EL (cell line): ENCODE measurements at places on chromosomes 11 and 22.

DNA sequence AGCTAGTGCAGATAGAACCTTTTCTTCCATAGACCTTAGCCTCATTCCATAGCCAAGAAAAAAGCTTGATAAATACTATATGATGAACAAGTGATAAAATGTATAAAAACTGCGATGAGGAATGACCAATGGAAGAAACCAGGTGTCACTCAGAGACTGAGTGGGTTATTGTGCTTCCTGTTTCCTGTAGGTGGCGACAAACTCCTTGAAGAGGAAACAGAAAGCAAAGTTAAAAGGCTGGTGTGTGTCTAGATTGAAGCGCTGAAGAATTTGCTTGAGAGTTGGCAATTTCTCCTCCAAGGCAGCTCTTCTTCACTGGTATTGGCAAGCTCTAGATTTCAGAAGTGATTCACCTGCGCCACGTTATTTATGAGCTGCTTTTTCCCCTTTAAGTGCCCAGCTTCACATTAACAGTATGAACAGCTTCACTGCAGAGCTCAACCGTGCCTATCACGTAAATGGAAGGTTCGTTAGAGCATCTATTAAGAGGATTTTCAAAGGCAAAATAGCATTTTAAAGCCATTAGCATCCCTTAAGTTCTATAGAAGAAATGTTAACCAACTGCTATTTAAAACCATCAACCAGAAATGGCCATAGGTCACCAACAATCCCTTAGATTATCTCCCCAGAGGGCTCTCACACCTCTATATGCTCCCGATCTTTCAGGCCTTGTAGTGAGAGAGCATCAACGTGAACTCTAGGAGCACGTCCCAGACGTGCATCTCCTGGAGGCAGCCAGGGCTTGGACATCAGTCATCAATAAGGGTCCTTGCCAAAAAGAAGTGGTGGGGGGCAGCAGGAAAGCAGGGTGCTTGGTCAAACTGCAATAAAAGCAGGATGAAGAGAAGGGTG is 179.4 kb downstream of the CADM1 start:
- peak; percentile 25 for DNase-seq

DNA sequence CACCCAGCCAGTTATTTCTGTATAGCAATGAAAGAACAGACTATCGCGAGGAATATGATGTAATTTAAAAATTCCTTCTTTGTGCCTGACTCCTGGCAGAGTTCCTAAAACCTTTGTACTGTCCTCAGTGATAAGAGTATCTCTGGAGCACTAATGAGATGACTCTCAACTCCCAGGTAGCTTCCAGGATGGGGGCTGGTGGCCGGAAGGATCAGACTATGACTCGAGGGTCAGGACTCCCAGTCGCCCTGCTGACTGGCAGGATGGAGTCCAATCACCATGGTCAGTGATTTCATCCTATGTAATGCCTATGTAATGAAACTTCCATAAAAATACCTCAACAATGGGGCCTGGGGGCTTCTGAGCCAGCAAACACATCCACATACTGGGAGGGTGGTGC is 135.1 kb downstream of the SHANK2 start:
- DNase-seq, result peak; percentile 22

- DNase-seq, result peak; percentile 40
Observed at GRCh38 chr22:50731811-50732624, 6.0 kb upstream of the ACR start.

- DNase-seq, result peak; percentile 92
Observed at GRCh38 chr22:35835998-35836691, 118.5 kb downstream of the APOL5 start.

DNA sequence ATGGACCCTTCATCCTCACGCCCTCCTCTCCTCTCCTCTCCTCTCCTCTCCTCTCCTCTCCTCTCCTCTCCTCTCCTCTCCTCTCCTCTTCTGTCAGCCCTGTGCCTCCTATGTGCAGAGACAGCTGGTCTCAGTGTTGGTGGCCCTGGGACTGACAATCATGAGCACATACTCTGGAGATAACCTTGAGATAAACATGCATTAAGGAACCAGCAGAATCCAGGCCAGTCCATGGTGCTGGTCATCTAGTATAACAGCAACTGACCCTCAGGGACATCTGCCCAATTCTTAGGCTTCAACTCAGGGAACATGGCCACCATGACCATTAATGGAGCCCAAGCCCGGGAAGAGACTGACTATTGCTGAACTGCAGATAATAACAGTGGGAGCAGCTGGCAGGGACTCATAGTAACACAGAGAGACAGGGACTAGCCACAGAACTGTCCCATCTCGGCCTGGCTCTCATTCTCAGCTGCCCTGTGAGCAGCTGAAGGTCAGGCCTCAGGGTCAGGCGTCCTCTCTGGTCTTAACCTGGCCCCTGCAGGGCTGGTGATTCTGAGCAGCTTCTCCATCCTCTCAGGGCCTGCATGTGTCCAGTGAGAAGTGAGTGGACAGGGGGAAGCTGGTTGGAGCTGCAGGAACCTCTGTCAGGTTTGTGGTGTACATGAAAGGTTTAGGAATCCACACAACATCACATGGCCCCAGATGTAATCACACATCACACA is 45.4 kb downstream of the GGTLC2 start:
- no peak for DNase-seq

GRCh38 chr22:19517171-19517500 is 7.1 kb downstream of the CLDN5 start:
- DNase-seq, result no peak

DNA sequence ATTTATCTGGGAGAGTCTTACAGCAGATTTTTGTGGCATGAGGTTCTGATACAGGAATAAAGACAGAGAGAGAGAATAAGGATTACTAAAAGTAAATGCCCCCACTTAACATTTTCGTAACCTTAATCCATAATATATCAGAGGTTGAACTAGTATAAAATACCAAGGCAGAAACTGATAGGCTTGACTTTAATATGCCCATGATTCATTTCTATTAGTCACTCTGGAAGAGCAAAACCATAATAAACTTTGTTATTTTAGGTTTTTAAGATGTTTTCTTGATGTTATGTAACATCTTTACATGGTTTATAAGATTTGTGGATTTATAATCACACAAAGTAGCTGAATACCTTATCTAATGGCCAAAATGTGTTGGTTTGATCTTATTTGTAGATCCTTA is 19.1 kb downstream of the GUCY1A2 start:
- peak; percentile 19 for DNase-seq

DNA sequence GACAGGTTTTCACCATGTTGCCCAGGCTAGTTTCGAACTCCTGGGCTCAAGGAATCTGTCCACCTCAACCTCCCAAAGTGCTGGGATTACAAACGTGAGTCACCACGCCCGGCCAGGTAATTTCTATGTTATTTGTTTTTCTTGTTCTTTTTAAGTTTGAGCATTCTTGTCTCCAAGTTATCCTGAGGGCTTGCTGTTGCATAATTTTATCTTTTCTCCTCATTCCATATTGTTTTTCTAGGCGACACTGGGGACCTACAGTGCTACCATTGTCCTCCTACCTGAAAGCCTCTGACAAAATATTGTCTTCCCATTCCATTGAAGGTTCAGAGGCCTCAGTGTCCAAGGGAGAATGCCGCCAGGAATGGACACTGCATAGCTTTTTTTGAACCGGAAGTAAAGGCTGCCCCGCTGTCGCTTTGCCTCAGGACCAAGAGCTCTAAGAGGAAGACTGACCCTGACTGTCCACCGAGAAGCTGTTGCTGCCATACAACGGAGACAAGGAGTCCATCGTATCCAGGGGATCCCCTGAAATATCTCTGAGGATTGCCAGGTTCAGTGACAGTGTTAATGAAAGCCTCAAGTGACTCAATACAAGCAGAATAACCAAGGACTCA is 9.7 kb downstream of the AP5B1 start:
- no peak for DNase-seq
